Left kidney (tissue), 8 donors: ENCODE measurements at places on chromosomes 4 and X. TPM values are rescaled to one million over a fixed set of nuclear protein-coding genes. Genes with fewer than 3 reads are reported as not detected.

Gene FAT4
- 35.3 TPM for polyA plus RNA-seq

Gene COX18
- polyA plus RNA-seq: 22.2 TPM

Gene TSPAN7
- 37.9 TPM for polyA plus RNA-seq

Gene MAGEC1
- polyA plus RNA-seq: not detected

Gene BEND2
- polyA plus RNA-seq: 0.10 TPM

Gene GPC4
- polyA plus RNA-seq: 20.3 TPM

Gene SATL1
- 0.57 TPM for polyA plus RNA-seq

Gene ARMCX1
- polyA plus RNA-seq: 49.1 TPM

Gene FAM47E
- polyA plus RNA-seq: 9.4 TPM

Gene SMIM10
- 10.5 TPM for polyA plus RNA-seq

Gene HAND2
- not detected for polyA plus RNA-seq

Gene BMX
- polyA plus RNA-seq: 0.55 TPM

Gene SYAP1
- 33.6 TPM for polyA plus RNA-seq

Gene BMPR1B
- 22.7 TPM for polyA plus RNA-seq

Gene DRP2
- 2.3 TPM for polyA plus RNA-seq
